ENCODE measurements at places on chromosomes 1 and 21.

GRCh38 chr1:81432059-81432458, 368.7 kb upstream of the ADGRL2 start:
- no peak for DNase-seq

DNA sequence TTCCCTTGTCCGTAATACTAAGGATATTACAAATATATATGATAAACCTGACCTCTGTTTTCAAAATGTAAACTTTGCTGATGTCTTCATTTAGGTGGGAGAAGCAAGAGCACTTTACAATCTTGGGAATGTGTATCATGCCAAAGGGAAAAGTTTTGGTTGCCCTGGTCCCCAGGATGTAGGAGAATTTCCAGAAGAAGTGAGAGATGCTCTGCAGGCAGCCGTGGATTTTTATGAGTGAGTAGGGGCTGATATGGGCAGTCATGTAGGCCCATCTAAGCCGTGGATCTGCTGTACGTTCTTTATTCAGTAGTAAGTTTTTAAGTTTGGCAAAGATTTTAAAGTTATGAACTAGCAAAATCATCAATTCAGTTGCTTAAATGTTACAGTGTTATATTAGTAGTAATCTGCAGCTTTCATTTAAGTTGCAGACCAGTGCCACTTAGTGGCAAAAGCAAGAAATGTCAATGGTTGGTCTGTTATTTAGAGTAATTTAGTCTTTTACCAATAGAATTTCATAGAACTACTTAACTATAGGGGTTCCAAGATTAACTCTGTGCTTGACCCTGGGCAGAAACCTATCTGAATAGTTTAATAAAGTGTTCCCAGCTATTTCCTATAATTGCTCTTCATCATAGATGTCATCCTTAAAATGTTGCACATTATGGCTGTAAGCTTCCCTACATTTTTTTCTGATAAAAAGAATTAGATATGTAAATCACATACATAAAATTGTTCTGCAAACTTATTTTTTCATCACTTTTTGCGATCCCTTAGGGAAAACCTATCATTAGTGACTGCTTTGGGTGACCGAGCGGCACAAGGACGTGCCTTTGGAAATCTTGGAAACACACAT, 21.3 kb downstream of the GPSM2 start:
- DNase-seq = peak; percentile 16

GRCh38 chr1:241061062-241061461, 295.9 kb downstream of the RGS7 start:
- no peak for DNase-seq

- no peak for DNase-seq
These were observed 7.1 kb upstream of the NSUN4 start for GRCh38 chr1:46333300-46334029.

GRCh38 chr1:32538887-32539583, at the start of gene ZBTB8A:
Gene ZBTB8A (plus strand): TSS chr1:32539427. CDS start chr1:32592932, 53,505 bp downstream.
- DNase-seq = no peak

Data from stimulated activated CD4-positive, alpha-beta T cell treated with anti-CD3 and anti-CD28 coated beads, Interleukin-2, amount 100 ng/mL, for 4 hours (primary cell).